Left lobe of liver (tissue), 2 donors: ENCODE measurements at places on chromosomes 7 and 10. TPM values are rescaled to one million over a fixed set of nuclear protein-coding genes. Genes with fewer than 3 reads are reported as not detected.

The OR6V1 gene
- total RNA-seq = not detected

The TMEM225B gene
- 0.18 TPM for total RNA-seq

The ABCC2 gene
- total RNA-seq = 254 TPM

The CTTNBP2 gene
- 1.9 TPM for total RNA-seq

The HMX2 gene
- not detected for total RNA-seq

The AKR1D1 gene
- total RNA-seq = 206 TPM

The NEBL gene
- 1.2 TPM for total RNA-seq

The NAT16 gene
- total RNA-seq = not detected

- peak; percentile 90 for DNase-seq
Observed at GRCh38 chr7:130486114-130486953, 5.6 kb upstream of the MEST start.

- no peak for DNase-seq
Observed at GRCh38 chr7:23242935-23243334, 3.6 kb upstream of the GPNMB start.

- DNase-seq = no peak
Observed at GRCh38 chr10:94235461-94235860, 127.3 kb downstream of the NOC3L start.

- DNase-seq = no peak
Observed at GRCh38 chr10:6080417-6080973, 8.3 kb upstream of the RBM17 start.

- DNase-seq = no peak
Observed at GRCh38 chr10:31930023-31930751, 1.6 kb upstream of the ARHGAP12 start.

DNA sequence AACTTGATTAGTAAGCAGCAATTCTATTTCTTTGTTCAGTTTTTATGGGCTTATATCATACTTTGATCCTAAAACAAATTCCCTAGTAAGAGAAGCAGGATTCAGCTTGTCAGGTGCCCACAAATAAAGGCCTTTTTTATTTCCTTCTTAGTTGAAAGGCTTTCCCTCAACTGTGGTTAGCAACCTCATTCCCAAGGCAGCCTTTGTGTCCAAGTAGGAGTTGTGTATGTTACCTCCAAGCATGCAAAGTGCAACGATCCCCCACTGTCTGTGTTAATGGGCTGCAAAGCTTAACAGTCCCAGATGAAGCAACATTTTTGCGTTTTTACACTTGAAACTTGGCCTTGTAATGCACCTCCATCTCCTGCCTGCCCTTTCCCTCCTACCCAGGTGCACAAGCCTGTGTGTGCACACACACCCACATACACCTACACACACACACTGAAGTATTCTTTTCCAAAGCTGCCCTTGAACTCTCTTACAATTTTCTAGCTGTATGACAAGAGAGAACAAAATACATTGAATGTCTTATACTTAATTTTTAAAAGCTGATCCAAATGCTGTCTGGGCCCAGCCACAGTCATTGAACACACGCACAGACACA, 278.2 kb downstream of the SNX13 start:
- no peak for DNase-seq

- no peak for DNase-seq
Observed at GRCh38 chr10:78366663-78367411, 333.2 kb downstream of the RPS24 start.

DNA sequence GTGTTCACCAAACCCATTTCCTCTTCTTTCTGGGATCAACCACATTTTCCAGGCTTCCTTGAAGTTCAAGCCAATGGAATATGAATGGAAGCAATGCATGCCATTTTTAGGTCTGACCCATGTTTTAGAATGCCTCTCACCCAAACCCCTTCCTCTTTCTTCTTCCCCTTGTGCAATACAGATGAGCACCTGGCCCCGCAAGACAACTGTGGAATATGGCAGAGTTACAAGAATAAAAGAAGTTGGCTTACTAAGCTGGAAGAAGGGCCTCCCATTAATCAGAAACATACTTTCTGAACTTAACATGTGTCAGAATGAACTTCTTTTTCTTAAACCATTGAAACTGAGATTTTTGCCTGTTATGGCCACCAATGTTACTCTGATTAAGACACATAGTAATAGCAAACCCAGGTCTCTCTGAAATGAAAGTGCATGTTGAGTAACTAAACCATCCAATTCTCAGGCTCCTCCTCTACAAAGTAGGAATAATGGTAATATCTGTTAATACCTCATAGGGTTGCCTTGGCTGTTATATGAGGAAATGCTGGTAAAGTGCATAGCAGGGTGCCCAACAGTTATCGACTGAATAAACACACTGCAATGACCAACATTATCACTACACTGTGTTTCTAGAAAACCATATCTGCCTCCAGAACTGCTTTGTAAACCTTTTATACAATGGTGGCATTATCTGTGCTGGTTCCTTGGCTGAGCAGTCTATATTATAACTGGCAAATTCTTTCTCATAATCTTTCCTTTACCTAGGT, 382.2 kb upstream of the NRP1 start:
- no peak for DNase-seq

DNA sequence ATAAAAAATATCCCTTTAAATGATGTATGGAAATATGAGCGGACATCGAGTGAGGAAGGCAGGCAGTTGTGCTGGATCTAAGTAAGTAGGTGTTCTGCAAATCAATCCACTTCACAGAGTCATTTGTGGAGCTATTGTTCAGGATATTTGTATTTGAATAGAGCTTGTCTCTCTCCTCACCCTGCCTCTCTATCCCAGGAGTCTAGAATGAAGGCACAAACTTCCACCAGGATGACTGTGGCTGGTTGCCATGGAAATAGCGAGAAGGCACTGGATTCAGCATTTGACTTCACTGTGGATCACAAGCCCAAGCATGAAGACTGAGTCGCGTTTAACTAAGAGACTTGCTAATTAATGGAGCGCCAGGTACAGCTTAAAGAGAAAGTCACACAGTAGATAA, 53.2 kb downstream of the NPY start:
- no peak for DNase-seq

GRCh38 chr7:78939669-78940068, 513.8 kb downstream of the MAGI2 start:
- no peak for DNase-seq

GRCh38 chr10:69087590-69088470, at the start of gene SRGN:
TSS of gene SRGN (plus strand) at chr10:69088103. CDS start at chr10:69088158, 55 bp downstream.
- peak; percentile 61 for DNase-seq

DNA sequence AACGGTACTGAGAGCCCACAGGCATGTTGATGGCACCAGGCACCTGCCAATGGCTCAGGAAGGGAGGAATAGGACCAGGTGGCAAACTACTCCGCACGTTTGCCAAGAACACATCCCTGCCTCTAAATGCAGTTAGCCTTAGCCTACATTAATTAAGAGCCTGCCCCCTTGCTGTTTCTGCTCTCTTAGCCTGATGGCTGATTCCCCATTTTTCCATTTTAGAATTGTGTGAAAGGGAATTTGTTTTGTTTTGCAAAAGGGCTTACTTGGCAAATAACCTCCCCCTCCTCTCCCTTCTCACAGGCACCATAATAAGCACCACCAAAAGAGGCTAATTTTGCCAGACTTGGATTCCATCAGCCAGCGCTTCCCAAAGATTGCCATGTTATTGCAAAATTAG, 1203.2 kb downstream of the SORCS3 start:
- DNase-seq = no peak

DNA sequence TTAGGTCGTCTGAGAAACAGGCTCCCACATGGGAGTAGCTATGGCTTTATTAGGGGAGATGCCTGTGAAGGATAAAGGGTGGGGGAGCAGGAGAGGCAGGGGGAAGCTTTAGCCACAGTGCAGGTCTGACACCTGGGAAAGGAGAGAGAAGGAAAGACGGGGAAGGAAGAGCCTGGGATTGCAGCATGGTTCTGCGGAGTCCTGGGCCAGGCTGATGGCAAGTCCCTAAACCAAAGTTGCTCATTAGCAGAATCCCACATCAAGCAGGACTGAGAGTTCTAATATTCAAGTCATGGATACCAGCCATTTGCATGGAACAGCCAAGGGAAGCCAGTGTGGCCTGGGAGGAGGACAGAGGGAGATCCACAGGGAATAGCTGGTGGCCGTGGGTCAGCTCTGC, 414.8 kb downstream of the RPS24 start:
- DNase-seq = no peak

GRCh38 chr7:111329367-111330234, 232.7 kb downstream of the IMMP2L start:
- no peak for DNase-seq

- no peak for DNase-seq
Observed at GRCh38 chr10:132001238-132001972, 19.7 kb upstream of the BNIP3 start.

GRCh38 chr10:14904316-14904732, 25.7 kb downstream of the SUV39H2 start:
- no peak for DNase-seq

DNA sequence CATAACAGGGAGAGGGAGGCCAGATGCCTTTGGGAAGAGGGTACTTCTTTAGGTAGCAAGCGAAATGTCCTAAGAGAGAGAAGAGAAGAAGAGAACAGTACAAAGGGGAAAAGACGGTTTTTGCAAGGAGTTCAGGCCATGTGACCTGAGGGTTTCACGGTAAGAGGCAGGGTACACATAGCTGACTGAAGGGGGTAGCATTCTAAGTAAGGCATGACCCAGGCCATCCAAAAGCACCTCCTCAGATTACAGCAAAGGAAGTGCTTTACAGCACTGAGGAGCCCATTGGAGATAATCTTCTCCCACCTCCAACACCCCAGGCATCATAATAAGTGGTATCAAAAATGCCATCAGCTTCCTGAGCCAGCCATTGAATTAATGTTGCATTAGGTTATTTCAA, 258.2 kb upstream of the NPY start:
- no peak for DNase-seq

GRCh38 chr7:141421306-141421705, 129.9 kb upstream of the AGK start:
- no peak for DNase-seq

- DNase-seq = no peak
Observed at GRCh38 chr10:91785830-91786229, 12.4 kb upstream of the TNKS2 start.
